ENCODE measurements at places on chromosomes 12 and 14. TPM values are rescaled to one million over a fixed set of nuclear protein-coding genes. Genes with fewer than 3 reads are reported as not detected.

The SYNDIG1L gene
- 0.52 TPM for total RNA-seq

GRCh38 chr14:91482263-91483013, 27.7 kb downstream of the PPP4R3A start:
- H3K36me3 ChIP-seq: peaks cover 3% of the 10 kb centered on the region
- no peak for DNase-seq
- no peak overlapping the region for H3K4me3 ChIP-seq
- no peak overlapping the region for H3K27ac ChIP-seq

DNA sequence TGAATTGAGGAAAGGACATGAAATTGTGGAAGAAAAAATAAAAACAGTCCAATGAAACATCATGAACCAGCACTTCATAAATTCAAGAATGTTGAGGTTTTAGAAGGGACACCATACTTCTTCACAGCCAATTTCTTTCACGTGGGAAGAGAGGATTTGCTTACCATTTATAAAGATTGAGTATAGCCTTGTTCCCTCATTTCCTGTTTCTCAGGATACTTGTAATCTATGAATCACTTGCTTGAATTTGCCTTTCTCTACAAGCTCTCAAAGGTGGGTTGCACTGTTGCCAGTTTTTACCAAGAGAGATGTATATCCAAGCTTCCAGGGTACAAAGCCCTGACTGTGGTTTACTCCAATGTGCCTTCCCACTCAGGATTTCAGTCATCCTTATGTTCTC, 116.1 kb downstream of the DUSP6 start:
- no peaks in the 10 kb centered on the region for H3K27me3 ChIP-seq
- H3K4me3 ChIP-seq: no peak overlapping the region
- no peaks in the 10 kb centered on the region for H3K4me1 ChIP-seq
- no peaks in the 10 kb centered on the region for H3K36me3 ChIP-seq
- no peak overlapping the region for H3K27ac ChIP-seq

DNA sequence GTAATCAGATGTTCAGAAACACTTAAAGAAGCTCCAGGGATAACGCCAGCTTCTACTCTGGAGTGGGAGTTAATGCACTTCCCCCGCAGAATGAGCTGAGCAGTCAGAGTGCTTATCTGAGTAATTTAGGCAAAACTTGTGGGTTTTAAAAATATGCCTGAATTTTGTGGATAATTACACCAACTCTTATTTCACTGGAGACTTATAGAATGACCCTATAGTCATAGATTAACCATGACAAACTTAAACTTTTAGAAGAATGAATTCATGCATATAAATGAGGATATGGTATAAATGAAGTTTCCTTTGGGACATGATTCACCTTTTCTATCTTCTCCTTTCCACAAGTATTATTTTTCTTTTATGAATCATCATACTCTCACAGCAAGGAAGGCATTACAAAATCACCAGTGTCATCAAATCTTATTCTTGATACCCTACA, 241.1 kb upstream of the FBXO33 start:
- no peak overlapping the region for H3K27ac ChIP-seq
- H3K36me3 ChIP-seq: no peaks in the 10 kb centered on the region
- H3K4me1 ChIP-seq: no peaks in the 10 kb centered on the region
- H3K27me3 ChIP-seq: no peaks in the 10 kb centered on the region
- no peak for DNase-seq
- H3K4me3 ChIP-seq: no peak overlapping the region

The BCL2L2 gene
- total RNA-seq: 73.2 TPM

The TSHR gene
- total RNA-seq: not detected

GRCh38 chr12:76720068-76720467, 43.8 kb upstream of the ZDHHC17 start:
- no peak overlapping the region for H3K4me3 ChIP-seq
- H3K36me3 ChIP-seq: no peaks in the 10 kb centered on the region

The ANKRD33 gene
- total RNA-seq: not detected

GRCh38 chr12:124544311-124544970, 23.0 kb downstream of the NCOR2 start:
- H3K4me1 ChIP-seq: peaks cover 47% of the 10 kb centered on the region
- no peak overlapping the region for H3K4me3 ChIP-seq
- DNase-seq: no peak

Measured in body of pancreas (tissue), 4 donors.